ENCODE measurements at places on chromosomes 1 and 21.
A peak's percentile ranks its signal among the peaks of the same experiment; 100 is the strongest.

GRCh38 chr1:175078629-175079028, 11.0 kb downstream of the TNN start:
- DNase-seq = no peak

DNA sequence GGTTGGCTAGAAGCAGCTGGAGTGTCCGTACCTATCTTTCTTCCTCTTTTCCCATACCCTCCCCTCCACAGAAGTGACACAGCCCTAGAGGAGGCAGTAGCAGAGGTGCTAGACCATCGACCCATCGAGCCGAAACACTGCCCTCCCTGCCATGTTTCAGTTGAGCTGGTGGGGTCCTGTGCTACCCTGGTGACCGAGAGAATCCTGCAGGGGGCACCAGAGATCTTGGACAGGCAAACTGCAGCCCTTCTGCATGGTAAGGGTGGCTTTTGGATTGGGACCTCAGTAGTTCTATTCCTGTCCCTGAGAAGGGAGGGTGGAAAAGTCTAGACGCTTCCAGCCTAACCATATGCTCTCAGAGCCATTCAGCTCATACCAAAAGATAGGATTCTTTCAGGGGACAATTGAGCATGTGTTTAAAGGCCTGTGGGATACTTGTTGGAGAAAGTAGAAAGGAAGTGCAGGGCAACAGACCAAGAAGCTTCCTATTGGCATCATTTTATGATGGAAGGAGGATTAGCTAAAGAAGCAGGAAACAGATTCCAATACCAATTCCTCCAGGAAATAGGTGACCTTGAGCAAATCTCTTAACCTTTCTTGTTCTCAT, 11.7 kb upstream of the BNIPL start:
- DNase-seq = peak; percentile 84

DNA sequence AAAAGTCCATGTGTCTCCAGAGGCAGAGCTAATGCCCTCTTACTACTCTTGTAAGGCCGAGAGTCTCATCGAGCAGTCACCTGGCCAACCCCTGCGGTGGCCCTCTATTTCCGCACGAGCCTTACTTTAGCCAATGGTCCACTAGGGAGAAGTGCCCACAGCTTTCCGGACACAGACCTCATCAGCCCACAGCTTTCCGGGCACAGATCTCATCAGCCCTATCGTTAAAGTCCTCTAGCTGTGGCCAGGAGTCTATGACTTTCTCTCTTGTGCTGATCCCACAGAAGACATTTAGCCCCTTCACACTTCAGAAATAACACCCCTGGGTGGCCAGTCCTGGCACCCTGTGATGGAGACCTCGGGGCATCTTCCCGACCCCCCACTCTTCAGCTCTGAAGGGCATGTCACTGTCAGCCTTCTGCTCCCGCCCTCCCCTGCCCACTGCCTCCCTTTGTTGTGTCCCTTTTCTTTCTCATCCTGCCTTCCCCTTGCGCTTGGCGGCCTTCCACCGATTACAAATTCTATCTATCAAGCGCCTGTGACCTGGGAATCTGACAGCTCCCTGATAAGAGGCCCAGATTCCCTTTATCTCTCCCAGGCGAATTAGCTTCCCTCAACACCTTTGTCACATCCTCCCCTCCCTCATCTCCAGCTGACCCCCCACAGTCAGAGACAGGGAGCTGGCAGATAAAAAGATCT, 161.0 kb downstream of the PLXNA2 start:
- no peak for DNase-seq

GRCh38 chr1:30196872-30197638, 526.3 kb downstream of the MATN1 start:
- DNase-seq = no peak

DNA sequence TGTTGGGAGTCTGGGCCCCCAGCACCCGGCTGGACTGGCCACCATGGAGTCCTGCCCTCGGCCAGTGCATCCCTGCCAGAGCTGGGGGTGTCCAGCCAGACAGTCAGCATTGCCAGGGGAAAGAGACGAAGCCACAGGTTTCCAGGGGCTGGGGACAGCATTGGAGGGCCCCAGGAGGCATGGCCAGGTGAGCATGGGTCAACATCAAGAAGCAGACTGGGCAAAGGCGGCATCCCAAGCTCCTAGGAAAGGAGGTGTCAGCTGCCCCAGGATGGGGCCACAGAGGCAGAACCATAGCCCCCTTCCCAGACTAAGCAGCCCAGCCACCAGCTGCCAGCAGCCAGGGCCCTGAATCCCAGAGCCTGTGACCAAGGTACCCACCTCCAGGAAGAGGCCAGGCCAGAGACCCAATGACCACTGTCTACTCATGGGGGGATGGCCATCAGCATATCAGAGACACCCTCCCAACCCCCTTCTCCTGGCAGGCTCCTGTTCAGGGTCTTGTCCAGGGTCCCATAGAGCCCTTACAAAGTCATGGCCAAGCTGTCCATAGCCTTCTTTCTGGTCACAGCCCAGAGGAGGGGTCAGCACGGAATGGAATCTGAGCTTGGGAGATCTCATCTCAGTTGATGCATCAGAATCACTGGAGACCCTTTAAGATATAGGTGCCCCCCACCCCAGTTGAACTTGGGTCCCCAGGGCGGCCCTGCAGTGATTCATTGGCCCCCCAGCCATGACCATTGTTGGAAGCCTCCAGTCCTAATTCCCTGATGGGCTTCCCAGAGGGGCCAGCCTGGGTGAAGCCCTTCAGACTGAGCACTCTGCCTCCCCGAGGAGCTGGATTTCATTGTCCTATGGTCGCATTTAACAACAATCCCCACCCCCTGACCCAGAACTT, 32.5 kb downstream of the WNT3A start:
- DNase-seq = peak; percentile 17

GRCh38 chr1:91174734-91175133, 152.9 kb upstream of the ZNF644 start:
- DNase-seq = no peak

- DNase-seq = no peak
These were observed 517.6 kb downstream of the PTPRU start for GRCh38 chr1:29753771-29754572.

DNA sequence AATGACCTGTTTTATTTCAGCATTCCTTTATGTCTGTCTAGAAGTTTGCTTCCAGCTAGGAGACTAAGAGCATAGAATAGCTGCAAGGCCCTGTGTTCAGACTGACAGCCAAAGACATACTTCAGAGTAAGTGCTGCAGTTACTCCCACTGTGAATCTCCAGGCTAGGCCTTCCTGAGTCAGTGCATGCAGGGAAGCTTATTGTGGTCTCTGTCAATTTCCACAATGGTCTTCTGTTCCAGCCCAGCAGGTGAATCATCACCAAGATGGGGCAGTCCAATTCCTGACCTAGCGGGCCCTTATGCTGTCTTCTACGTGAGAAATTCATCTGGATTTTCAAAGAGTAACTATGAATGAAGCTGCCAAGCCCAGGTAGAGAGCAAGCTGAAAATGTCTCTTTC, 146.3 kb upstream of the C8B start:
- no peak for DNase-seq

- no peak for DNase-seq
These were observed 105.7 kb downstream of the C1orf21 start for GRCh38 chr1:184492536-184492935.

Measured in Caco-2 (cell line).